ENCODE measurements at places on chromosomes 6 and 20. TPM values are rescaled to one million over a fixed set of nuclear protein-coding genes. Genes with fewer than 3 reads are reported as not detected.

ENPP4 gene
- 16.6 TPM for polyA plus RNA-seq

BCAS4 gene
- 2.4 TPM for polyA plus RNA-seq

C6orf15 gene
- not detected for polyA plus RNA-seq

ZBTB22 gene
- 12.5 TPM for polyA plus RNA-seq

CAP2 gene
- 66.1 TPM for polyA plus RNA-seq

BFSP1 gene
- 0.59 TPM for polyA plus RNA-seq

RAB32 gene
- polyA plus RNA-seq, result 6.3 TPM

SCRT2 gene
- polyA plus RNA-seq, result not detected

Measured in right cardiac atrium (tissue), 5 donors.